ENCODE measurements at places on chromosomes 13 and 19.

GRCh38 chr19:42284591-42285341 is 15.7 kb downstream of the CIC start:
- DNase-seq: peak; percentile 34

DNA sequence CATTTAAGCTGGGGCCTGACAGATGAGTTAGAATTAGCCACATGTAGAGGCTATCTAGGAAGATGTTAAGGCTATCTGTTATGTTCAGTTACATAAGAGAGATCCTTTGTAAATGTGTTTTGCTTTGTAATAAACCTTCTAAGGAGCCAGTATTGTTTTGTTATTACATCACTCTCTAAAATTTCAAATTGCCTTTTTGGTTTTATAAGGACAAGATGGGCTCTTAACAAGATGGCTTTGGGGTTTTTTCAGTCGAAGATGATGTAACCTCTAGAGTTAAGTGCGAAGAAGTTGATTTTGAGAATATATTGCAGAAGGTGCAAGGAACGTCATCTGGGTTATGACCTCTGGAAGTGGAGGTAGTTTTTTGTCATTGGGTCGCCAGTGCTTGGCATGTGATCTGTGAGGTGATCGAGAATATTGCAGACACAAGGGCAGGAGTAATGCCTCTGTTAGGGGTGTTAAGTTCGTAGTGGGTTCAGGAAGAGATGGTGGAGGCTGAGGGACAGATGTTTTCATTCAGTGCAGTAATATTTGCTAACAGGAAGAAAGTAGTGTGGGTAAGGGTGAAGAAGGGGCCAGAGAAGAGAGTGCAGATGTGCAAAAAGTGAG is 12.7 kb downstream of the LSM14A start:
- no peak for DNase-seq

GRCh38 chr13:49464085-49464484 is 20.0 kb downstream of the SETDB2 start:
- DNase-seq: no peak

DNA sequence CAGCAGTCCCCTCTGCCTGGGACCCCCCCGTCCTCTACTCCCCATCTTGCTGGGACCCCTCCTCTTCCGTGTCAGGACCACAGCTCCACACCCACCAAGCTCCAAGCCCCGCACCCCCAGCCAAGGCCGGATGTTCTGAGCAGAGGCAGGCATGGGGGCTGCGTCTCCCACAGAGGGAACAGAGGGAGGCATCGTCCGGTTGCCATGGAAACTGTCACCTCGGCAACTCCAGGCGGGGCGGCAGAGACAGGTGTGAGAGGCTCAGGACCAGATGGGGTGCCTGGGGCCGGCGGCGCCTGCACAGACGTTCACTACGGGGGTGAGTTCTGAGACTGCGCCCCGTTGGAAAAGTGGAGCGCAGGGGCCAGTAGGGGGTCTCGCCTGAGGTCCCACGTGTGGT is 5.4 kb downstream of the RNU6-9 start:
- peak; percentile 55 for DNase-seq

DNA sequence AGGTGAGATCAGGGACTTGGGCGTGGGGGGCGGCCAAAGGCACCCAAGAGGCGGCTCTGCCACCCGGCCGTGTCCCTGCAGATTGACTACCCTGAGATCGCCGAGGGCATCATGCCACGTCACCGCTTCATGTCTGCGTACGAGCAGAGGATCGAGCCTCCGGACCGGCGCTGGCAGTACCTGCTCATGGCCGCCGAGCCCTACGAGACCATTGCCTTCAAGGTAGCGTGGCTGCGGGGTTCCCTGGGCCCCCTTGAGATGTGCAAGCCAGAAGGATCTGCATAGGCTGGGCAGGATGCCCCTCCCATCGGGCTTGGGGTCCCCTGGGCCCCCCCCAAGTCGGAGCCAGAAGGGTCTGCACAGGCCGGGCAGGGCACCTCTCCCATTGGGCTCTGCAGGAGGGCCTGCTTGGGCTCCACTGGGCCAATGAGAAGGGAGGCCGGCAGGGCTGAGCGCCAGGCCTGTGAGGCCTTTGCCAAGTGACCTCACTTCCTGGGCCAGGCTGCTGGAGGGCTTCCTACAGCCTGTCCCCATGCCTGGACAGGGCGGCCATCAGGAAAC is 2.2 kb upstream of the AMH start:
- DNase-seq: no peak
